ENCODE measurements at places on chromosomes 3 and 15. TPM values are rescaled to one million over a fixed set of nuclear protein-coding genes. Genes with fewer than 3 reads are reported as not detected.

DNA sequence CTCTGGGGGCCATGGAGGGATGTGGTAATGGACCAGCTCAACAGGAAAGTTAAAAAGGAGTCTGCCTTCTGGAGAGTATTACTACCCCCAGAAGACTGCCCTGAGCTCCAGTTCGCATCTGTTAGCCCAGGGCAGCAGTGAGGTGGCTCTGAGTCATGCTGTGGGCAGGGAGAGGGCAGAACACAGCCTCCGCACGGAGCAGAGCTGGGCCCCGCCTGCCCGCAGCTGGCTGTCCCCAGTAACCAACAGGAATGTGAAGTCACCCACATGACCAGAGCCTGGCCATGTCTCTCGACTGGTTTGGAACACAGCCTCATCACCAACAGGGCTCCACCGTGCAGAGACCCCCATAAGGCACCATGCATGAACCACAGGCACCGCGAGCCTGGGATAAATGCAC, 62.1 kb downstream of the CYFIP1 start:
- H3K4me3 ChIP-seq: no peak overlapping the region
- no peak overlapping the region for H3K27ac ChIP-seq
- no peaks in the 10 kb centered on the region for H3K36me3 ChIP-seq
- no peaks in the 10 kb centered on the region for H3K27me3 ChIP-seq

DNA sequence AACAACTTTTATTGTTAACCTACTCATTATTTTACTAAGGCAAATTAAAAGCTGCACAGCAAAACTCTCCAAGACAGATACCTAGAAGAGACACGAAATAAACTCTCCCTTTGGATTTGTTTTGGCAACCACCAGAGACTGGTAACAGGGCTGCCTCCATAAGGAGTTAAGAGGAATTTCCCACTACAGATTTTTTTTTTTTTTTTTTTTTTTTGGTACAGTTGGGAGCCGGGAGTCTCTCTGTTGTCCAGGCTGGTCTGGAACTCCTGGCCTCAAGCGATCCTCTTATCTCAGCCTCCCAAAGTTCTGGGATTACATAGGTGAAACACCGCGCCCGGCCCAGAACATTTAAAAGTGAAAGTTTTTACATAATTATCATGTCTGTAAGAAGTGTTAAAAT, 73.6 kb upstream of the VGLL4 start:
- no peaks in the 10 kb centered on the region for H3K27me3 ChIP-seq
- no peaks in the 10 kb centered on the region for H3K36me3 ChIP-seq
- peaks cover 9% of the 10 kb centered on the region for H3K4me1 ChIP-seq
- H3K27ac ChIP-seq: no peak overlapping the region
- H3K4me3 ChIP-seq: no peak overlapping the region

The SYNPR gene
- total RNA-seq: 0.54 TPM

The TJP1 gene
- total RNA-seq: 138 TPM

GRCh38 chr3:68482565-68482964, 449.8 kb downstream of the TAFA4 start:
- no peaks in the 10 kb centered on the region for H3K36me3 ChIP-seq
- no peaks in the 10 kb centered on the region for H3K27me3 ChIP-seq
- peaks cover 3% of the 10 kb centered on the region for H3K4me1 ChIP-seq
- no peak overlapping the region for H3K27ac ChIP-seq
- DNase-seq: no peak
- H3K4me3 ChIP-seq: no peak overlapping the region

DNA sequence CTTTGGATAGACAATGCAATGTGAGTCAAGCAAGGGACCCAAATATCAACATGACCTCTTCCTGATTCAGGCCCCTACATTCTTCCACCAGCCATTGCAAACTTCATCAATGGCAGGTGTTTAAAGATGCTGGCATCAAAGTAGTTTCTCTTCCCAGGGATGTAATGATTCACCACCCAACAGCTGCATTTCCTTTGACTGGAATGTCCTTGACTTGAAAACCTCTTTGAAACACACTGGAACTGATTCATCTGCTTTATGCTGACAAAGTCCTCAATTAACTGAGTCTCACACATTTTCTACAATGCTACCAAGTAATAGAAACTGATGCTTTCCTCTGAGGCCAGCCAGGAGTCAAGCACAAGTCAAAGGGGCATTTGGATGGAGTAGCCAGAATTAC, 385.5 kb downstream of the GBE1 start:
- no peak overlapping the region for H3K4me3 ChIP-seq
- H3K27ac ChIP-seq: no peak overlapping the region
- H3K36me3 ChIP-seq: no peaks in the 10 kb centered on the region

The SLC22A13 gene
- total RNA-seq: 0.54 TPM

GRCh38 chr3:10457560-10457959, 47.8 kb downstream of the ATP2B2 start:
- no peak overlapping the region for H3K27ac ChIP-seq
- no peaks in the 10 kb centered on the region for H3K27me3 ChIP-seq
- H3K36me3 ChIP-seq: no peaks in the 10 kb centered on the region
- no peak overlapping the region for H3K4me3 ChIP-seq

- no peaks in the 10 kb centered on the region for H3K27me3 ChIP-seq
- no peak overlapping the region for H3K4me3 ChIP-seq
- no peaks in the 10 kb centered on the region for H3K36me3 ChIP-seq
- no peak overlapping the region for H3K27ac ChIP-seq
- DNase-seq: no peak
- H3K4me1 ChIP-seq: no peaks in the 10 kb centered on the region
Measured at GRCh38 chr3:10582733-10583132, 77.3 kb upstream of the ATP2B2 start.

DNA sequence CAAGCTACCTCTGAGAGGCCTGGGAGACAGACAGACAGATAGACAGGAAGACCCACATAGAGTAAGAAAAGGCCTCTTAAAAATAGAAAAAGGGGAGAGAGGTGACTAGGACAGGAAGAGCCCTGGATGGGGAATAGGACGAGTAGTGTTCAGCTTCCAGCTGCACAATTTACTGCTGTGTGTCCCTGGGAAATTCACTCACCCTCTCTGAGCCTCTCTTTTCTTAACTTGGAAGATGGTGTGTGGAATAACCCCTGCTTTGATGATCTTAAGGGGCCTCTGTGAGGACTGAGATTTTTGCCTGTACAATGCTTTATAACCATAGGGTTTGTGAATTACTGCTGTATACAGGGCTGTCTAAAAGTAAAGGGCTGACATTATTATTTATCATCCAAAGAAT, 37.5 kb downstream of the FEM1B start:
- H3K36me3 ChIP-seq: no peaks in the 10 kb centered on the region
- no peaks in the 10 kb centered on the region for H3K27me3 ChIP-seq
- H3K27ac ChIP-seq: no peak overlapping the region
- H3K4me1 ChIP-seq: no peaks in the 10 kb centered on the region

- no peaks in the 10 kb centered on the region for H3K4me1 ChIP-seq
- H3K4me3 ChIP-seq: no peak overlapping the region
- no peaks in the 10 kb centered on the region for H3K27me3 ChIP-seq
- H3K36me3 ChIP-seq: no peaks in the 10 kb centered on the region
Measured at GRCh38 chr3:195762611-195763010, 41.8 kb downstream of the MUC20 start.

DNA sequence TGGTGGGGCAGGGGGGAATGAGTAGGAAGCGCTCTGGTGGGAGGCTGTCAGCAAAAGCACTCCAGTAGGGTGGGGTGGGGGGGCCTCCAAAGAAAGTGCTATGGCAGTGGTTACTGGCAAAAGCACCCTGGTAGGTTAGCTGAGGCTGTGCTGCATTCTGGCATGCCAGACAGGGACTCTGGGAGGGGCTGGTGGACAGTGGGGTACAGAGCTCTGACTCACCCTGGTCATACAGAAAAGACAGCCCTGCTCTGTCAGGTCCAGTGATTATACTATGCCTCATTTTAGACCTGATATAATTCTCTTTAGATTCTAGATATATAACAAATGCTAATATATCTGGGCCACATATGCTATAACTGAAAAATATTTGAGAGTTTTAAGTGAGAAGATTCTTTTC, 82.8 kb upstream of the CPNE4 start:
- no peak overlapping the region for H3K4me3 ChIP-seq
- no peak overlapping the region for H3K27ac ChIP-seq
- H3K36me3 ChIP-seq: no peaks in the 10 kb centered on the region
- no peaks in the 10 kb centered on the region for H3K4me1 ChIP-seq

DNA sequence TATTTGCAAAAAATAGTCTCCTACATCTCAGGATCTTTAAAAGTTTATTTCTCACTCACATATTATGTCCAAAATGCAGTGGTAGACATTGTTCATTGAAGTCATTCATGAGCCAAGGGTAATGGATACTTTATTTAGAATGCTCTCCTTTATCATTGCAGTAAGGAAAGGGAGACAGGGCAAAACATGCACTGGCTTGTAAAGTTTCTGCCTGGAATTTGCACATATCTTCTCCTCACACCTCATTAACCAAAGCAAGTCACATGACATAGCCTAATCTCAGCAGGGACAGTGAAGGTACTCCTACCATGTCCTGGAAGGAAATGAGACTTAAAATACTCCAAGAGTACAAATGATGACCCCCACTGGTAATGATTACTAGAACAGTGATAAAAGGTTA, 333.7 kb upstream of the EPHA3 start:
- H3K27ac ChIP-seq: no peak overlapping the region
- no peaks in the 10 kb centered on the region for H3K27me3 ChIP-seq
- DNase-seq: no peak

- H3K36me3 ChIP-seq: no peaks in the 10 kb centered on the region
- H3K27me3 ChIP-seq: no peaks in the 10 kb centered on the region
- no peak for DNase-seq
- no peak overlapping the region for H3K27ac ChIP-seq
- H3K4me1 ChIP-seq: peaks cover 6% of the 10 kb centered on the region
Measured at GRCh38 chr15:80070840-80071239, 11.4 kb downstream of the ZFAND6 start.
